ENCODE measurements at places on chromosomes 11 and 22.

DNA sequence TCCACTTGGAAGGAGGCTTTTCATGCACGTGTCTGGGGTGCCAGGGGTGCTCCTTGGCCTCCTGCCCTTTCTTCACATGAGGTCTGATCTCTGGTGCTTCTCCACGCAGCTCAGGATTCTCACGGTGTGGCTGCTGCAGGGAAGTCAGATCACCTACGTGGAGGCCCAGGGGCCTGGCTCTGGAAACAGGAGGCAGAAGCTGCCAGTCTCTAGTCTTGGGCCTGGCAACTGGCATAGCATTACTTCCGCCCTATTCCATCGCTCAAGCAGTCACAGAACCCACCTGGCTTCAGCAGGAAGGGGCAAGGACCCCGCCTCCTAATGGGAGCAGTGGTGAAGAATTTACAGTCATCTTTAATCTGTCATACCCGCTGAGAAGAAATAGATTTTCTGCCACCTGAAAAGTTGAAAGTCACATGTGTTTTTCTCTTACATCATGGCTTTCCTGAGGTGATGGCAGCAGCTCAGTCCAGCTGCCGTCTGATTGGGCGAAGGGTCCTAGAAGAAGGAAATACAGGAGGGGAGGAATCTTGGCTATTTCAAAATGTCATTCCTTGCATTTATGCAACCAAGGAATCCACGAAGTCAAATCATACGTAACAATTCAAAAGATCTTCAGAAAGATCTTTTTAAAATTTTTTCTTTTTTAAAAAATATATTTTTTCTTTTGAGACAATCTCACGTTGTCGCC is 50.1 kb upstream of the DKK3 start:
- no peak for DNase-seq

GRCh38 chr22:24408630-24409029 is 18.8 kb upstream of the ADORA2A start:
- DNase-seq: no peak

- DNase-seq: no peak
Measured at GRCh38 chr11:64728757-64729365, 5.9 kb upstream of the NRXN2 start.

GRCh38 chr11:103114836-103115235 is 5.6 kb downstream of the DYNC2H1 start:
- no peak for DNase-seq

DNA sequence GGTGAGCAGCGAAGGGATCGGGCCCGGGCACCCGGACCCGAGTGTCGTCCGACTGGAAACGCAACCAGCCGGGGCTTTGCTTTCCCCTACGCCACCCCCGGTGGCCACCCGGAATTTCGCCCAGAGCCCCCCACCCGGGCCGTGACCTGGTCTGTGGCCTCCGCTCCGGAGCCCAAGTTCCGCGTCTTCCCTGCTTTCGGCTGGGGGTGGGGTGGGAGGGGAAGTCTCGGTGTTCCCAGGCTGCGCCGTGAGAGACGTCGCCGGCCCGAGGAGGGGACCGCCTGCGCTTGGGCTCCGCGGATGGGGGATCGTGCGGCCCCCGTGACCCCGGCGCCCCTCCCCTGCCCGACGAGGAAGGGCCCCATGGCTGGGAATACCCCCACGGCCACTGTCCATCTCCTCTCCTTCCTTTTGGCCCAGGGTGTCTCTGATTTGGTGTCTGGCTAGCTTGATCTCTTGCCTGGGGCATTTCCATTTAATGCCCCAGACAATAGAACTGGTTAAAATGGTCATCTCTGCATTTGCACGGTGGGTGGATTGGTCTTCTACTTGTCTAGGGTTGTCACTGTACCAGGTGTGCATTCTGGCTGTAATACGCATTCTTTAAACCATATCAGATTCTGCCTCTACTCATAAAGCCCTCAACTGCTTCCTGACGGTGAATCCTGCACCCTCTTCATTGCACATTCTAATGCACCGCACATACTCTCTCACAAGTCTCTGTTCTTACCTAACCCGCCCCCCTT is 789 bp downstream of the SIK2 start:
- no peak for DNase-seq
